ENCODE measurements at places on chromosomes 1 and 21. TPM values are rescaled to one million over a fixed set of nuclear protein-coding genes. Genes with fewer than 3 reads are reported as not detected.

Gene ACTA1
- total RNA-seq, result not detected

Gene TMEM240
- 2.2 TPM for total RNA-seq

Gene OR10R2
- total RNA-seq, result not detected

Gene SELL
- total RNA-seq, result 1.5 TPM

Measured in pulmonary artery endothelial cell (primary cell).